NCI-H748 treated with DMSO at 0.1 percent for 48 hours (cell line): ENCODE measurements at places on chromosomes 2 and 18.
A peak's percentile ranks its signal among the peaks of the same experiment; 100 is the strongest.

- no peak for DNase-seq
Observed at GRCh38 chr2:227774011-227774624, 28.4 kb downstream of the SCYGR8 start.

DNA sequence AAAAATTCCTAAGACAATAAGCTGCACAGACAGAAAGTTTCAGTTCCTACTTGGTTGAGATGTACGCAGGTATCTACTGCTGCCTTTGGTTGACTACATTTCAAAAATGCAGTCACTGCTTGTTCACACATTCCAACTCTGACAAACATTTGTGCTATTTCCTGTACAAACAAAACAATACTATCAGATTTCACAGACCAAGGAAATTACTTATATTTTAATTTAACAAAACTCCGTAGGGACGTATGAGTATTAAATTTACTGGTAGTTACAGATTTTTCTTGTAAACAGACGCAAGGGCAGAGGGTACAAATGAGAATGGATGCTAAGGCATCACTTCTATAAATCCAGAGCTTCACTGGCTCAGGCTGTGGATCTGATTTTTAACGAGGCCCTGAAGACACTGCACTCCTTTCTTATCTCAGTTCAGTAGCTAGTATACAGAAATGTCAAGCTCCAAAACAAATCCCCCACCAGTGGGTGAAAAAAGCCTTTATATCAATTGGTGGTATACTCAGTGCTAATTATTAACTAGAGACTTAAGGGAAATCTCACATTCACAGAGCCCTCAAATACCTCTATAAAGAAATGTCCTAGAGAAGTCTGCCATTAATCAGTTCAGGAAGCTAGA lies 31.7 kb upstream of the TTC32 start:
- no peak for DNase-seq

DNA sequence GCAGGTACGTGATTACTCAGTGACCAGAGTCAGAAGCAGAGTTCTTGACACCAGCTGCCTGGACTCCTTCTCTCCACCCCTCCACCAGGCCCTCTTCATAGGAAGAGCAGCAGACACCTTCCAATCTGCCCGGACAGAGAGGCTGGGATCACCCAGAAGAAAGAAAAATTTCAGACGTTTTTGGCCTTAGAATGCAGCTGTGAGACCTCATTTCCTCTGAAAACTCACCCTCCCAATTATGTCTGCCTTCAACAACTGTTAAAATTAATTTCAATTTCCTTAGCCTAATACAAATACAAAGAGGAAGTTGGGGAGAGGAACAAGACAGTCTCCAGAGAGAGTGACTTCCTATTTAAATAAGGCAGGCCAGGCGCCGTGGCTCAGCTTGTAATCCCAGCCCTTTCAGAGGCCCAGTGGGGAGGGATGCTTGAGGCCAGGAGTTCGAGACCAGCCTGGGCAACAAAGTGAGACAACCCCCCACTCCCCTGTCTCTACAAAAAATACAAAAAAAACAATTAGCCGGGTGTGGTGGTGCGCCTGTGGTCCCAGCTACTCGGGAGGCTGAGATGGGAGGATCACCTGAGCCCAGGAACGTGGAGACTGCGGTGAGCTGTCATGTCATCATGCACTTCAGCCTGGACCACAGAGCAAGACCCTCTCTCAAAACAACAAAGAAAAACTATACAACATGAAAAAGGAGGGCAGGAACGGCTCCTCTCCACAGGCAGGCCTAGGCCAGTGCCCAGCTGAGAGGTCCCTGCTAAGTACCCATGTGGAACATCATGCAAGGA lies 1.6 kb downstream of the SLC66A2 start:
- DNase-seq = no peak

DNA sequence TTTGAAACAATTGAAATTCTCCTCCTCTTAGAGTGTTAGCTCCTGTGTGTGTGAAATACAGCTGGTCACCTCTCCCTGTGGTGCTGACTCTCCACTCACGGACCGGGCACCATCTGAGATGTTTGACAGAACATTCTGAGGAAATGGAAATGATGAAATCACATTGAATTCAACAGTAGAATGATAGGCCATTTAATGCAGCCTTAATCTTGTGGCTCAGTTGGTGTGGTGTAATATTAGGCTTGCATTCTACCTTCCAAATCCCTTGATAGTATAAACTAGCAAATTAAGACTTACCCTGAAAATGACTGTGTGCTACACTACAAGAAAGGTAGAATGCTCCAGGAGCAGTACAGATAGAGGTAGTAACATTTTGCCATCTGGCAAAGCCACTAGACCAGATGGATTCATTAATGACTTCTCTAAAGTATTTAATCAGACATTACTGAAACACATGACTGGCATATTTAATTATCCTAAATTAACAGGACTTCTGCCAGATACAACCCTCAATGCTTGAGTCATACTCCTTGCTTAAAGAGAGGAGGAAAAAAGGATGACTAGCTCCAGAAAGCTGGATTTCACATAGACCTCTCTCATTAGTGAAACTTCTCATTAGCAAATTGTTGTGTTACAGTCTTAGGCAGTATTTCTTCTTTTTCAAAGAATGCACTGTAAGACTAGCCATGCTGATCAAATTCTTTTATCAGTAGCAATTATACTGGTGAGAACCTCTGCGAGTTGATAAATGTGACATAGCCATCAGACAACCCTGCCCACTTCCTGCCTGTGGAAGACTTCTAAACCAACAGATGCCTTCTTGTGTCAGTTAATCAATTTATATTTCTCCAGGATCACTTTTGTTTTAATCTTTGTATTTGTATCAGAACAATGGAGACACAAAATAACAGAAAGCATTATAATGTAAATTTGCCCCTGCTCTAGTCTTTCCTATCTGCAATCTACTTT lies 80.6 kb downstream of the EML6 start:
- DNase-seq = no peak

DNA sequence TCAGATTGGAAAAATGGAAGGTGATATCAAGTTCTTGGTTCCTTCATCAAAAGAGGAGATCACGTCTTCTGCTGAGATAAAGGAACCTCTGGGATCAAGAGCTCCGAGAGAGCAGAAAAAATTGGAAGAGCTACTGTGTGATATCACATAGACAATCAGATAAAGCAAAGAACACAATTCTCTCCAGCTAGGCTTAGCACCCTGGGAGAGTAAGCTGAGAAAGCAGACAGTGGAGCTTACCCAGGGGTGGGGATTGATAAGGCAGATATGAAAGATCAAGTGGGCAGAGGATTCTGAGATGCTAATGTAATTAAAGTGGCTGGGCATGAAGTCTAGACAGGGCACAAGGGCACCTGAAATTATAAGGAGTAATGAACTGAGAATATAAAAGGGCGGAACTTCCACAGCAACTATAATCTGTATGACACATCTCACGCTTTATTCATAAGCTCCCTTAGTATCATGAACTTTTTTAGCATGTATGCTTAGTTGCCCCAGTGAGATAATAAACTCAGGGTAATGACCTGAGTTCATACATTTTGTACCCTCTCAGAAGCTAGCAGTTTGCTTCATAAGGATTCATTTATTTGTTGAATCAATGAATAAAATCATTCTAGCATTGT lies 65.8 kb downstream of the FAM161A start:
- no peak for DNase-seq

DNA sequence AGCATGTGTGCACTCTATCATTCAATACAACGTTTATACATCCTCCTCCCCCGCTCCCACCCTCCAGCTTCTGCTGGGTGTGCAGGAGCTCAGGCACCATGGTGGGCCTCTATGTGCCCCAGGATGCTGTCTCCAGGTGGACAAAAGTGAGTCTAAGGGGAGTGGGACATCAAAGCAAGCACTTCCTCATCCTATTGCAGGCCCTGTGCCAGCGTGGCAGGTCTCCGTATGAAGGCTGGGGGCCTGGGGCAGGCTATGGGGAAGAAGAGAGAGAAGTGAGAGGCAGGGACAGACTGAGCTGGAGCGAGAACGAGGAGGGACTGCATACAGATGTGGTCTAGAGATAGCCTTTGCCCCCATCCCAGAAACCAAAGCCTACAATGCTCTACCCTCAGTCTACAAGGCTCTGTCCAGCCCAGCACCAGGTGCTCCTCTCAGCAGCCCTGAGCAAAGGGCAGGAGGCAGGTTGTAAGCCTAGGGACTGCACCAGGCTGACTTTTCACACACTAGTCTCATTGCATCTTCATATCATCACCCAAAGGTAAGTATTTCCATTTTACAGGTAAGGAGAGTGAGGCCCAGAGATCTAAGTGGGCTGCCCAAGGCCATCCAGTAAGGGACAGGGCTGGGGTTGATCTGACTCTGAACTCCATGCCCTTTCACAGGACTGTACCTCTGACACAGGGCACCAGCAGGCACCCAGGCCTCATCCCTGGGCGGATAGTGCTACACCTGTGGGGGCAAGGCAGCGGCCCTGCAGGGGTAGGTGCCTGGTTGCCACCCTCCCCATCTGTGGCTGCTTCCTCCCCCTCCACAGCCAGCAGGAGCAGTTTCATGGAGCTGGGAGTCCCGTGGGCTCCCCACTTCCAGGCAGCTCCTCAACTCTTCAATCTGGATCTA lies 14.0 kb upstream of the ARID5A start:
- no peak for DNase-seq

- peak; percentile 3 for DNase-seq
Observed at GRCh38 chr2:105576440-105577241, 168.1 kb upstream of the NCK2 start.

- peak; percentile 14 for DNase-seq
Observed at GRCh38 chr2:43950383-43951008, 45.3 kb downstream of the LRPPRC start.

DNA sequence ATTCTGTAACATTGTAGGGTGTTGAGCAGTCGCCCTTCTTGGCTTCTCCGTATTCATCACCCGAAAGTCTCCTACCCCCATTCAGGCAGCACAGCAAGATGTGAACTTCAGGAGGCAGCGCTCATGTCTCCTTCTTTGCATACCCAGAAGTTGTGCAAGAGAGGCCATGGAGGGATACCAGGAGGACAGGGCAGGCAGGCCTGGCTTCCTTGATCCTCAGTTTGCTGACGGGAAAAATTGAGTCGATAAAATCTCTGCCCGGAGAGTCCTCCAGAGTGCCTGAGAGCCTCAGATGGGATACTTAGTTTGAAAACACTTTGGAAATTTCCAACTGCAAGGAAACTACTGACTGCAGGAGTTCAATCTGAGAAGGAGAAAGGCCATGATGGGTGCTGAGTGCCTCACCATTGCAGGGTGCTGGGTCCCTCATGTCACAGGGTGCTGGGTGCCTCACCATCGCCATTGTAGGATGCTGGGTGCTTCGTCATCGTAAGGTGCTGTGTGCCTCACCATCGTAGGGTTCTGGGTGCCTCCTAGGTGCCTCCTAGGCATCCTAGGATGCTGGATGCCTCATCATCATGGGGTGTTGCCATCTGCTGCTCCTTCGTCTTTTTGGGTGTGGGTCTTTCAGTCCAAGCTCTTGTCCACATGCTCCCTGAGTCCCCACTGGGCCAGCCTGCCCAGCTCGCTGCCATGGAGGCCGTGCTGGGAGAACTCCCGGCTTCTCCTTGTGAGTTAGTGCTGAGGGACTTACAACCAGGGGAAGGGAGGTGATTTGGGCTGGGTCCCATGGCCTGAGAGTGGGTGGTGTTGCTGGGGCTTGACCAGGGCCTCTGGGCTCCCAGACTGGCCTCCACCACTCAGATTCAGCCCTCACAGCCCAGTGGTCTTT lies 162.4 kb downstream of the DDX1 start:
- no peak for DNase-seq

DNA sequence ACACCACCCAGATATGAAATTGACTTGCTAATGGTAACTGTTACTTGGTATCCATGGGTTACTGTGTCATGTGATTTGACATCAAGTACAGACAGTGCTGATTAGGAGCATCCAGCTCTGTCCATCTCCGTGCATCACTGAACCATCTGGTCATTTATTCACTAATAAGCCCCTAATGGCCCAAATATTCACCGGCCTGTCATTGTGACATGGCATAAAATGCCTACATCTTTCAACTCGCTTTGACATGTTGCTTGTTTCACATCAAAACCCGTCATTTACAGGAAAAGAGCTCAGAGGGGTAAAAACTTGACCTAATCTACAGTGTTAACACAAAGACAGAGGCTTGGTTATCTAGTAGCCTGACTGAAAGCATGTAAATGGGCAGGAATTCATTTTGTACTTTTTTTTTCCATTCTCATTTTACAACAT lies 308.9 kb upstream of the ATP5MC3 start:
- DNase-seq = peak; percentile 11

- no peak for DNase-seq
Observed at GRCh38 chr2:28071221-28071620, 180.7 kb downstream of the BABAM2 start.

DNA sequence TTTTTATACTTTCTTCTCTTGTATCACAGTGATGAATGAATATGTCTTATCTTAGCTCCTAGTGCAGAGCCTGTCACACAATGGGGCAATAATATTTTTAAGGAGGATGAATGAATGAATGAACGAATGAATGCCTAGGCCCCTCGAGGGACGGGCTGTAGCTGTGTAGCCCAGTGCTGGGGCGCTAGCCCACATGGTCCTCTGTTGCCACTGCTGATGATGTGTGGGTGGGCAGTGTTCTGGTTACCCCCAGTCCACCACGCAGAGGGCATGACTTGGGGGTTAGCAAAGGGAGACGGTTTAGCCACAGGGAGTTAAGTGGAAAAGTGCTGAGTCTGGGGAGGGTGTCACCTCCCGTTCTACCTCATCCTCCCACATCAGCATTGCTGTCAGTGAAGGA lies 134.2 kb downstream of the SMAD7 start:
- DNase-seq = no peak

DNA sequence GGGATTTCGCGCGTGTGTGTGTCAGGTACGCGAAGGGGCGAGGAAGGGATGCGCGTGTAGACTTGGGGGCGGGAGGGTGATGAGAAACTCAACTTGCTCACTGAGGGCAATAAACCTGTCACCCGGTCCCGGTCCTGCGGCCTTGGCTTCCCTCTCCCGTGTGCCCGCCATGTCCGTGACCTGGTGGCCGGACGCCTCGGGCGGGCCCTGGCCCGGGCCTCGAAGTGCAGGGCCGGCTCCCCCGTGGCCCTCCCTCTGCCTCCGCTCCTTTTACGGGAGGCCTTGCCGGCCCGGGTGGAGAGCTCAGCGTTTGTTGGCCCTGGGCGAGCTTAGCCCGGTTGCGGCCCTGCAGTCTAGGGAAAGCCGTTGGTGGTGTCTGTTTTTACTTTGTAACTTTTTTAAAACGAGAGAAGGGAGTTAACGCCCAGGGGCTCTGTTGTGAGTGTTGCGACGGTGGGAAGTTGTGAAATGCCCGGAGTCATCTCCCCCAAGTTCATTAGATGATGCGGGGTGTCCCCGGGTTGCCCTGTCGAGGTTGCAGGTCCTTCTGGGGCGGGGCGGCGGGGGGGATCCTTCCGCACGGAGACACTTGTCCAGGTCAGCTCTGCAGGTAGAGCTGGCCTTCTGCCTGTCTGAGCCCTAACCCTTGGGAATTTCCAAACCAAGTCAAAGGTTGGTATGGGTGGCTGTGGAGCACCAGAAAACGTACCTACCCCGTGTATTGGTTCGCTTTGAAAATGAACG lies 883 bp downstream of the SMCHD1 start:
- peak; percentile 21 for DNase-seq
